ENCODE measurements at places on chromosomes 4 and X.
A peak's percentile ranks its signal among the peaks of the same experiment; 100 is the strongest.

DNA sequence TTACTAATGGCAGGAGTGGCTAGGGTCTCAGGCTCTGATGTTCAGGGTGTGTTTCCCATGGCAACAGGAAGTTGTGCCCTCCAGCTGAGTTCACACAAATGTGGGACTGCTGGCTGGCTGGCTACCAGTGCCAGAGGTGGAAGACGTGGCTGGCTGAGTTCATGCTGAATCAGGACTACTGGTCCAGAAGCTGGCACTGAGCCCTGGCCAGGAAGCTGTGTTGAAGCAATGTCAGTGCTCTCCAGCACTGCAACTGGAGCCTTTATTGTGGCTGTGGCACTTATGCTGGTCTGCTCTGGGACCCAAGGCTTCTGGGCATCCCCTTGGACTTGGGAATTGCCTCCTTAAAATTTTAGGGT lies 42.0 kb upstream of the ZXDA start:
- no peak for DNase-seq

GRCh38 chr4:53432528-53433424 lies 55.3 kb downstream of the FIP1L1 start:
- DNase-seq, result no peak

DNA sequence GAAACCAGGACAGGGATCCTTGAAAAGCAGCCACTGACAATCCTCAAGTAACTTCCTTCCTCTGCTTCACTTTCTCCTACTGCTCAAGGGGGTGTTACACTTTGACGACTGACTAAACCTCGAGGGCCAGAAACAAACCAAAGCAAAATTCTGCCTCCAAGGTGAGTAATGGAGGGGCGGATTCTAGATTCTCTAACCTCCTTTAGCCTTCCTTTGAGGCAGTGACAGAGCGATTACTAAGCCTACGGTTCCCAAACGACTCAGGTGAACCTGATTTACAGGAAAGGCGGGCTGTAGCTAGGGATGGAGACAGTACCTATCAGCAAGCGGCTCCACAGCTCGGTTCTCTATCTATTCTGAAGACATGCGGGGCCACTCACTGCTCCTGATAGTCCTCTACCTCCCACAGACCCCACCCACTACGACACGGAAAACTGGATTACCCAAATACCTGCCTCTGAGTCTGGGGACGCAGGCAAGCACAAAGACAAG lies 487 bp downstream of the TBCK start:
- peak; percentile 53 for DNase-seq

DNA sequence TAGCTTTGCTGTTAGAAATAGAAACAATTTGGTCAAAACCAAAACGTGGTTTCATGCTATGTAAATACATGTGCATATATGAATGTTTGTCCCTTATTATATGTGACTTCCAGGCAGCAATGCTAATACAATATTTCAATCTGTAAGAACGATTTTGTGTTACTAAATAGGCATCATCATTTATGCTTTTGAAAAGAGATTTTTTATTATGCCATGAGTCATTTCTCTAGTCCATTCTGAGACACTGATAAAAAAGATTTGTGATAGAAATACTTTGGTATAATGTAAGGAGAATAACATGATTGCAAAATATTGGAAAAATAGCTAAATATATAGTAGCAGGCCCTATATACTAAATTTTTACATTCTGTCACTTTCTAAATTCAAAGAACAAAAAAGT lies 28.9 kb downstream of the SYNPO2 start:
- no peak for DNase-seq

- DNase-seq, result no peak
Measured at GRCh38 chrX:118983513-118983912, 9.1 kb downstream of the LONRF3 start.

All from midbrain (tissue), 1 donor.